ENCODE measurements at places on chromosomes 13 and 19.

DNA sequence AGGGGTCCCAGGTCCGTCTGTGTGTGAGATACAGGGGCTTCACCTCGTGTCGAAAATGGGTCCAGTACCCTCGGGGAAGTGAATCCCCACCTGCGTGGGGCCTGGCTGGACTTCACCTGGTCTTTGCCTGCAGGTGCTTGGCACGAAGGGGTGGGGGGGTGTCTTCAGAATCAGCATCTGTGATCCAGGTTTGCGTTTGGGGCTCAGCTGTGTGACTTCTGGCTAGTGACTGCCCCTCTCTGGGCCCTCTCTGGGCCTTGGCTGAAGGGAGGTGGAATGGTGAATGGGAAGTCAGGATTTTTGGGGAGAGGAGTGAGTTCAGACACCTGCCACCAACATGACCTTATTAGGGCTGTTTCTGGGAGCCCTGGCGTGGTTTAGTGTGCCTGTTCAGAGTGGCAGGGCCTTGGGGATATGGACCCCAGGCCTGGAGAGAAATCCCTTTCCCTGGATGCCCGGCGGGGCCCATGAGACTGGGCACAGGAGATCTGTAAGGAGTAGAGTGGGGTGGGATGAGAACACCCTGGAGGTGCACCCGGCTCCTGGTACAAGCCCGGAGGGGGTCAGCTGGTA lies 2.7 kb downstream of the CELF5 start:
- DNase-seq = no peak

DNA sequence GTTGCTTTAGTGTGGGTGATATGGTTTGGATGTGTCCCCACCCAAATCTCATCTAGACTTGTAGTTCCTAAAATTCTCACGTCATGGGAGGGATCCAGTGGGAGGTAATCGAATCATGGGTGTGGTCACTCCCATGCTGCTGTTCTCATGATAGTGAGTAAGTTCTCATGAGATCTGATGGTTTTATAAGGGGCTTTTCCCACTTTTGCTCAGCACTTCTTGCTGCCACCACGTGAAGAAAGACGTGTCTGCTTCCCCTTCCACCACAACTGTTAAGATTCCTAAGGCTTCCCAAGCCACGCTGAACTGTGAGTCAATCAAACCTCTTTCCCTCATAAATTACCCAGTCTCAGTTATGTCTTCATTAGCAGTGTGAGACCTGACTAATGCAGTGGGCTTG lies 26.0 kb downstream of the OR10H4 start:
- no peak for DNase-seq

DNA sequence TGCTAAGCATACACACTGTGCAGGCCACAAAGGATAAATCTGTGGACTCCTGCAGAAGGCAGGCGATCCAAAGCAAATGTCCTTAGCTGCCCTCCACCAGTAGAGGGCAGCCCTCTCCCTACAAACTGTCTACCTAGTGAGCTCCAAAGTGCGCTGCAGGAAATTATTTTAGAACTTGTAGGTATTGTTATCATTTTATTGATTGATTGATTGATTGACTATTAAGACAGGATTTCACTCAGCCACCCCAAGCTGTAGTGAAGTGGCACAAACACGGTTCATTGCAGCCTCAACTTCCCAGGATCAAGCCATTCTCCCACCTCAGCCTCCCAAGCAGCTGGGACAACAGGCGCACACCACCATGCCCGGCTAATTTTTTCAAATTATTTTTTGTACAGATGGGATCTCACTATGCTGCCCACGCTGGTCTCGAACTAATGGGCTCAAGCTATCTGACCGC lies 37.3 kb downstream of the RNF6 start:
- no peak for DNase-seq

- no peak for DNase-seq
Observed at GRCh38 chr13:110440946-110441731, 120.4 kb downstream of the RAB20 start.

DNA sequence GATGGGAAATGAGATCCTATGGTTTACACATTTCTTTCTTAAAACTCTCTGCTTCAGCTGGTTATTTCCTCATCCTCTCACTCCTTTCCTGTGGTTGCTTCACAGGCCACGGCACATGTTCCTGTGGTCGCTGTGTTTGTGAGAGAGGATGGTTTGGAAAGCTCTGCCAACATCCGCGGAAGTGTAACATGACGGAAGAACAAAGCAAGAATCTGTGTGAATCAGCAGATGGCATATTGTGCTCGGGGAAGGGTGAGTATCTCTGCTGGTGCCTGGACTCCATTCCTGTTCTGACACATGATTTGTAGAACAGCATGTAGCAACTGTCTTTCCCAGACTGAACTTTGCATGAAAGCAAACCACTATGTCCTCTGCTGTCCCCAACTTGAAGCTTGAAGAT lies 254.2 kb downstream of the ITGBL1 start:
- DNase-seq = no peak

DNA sequence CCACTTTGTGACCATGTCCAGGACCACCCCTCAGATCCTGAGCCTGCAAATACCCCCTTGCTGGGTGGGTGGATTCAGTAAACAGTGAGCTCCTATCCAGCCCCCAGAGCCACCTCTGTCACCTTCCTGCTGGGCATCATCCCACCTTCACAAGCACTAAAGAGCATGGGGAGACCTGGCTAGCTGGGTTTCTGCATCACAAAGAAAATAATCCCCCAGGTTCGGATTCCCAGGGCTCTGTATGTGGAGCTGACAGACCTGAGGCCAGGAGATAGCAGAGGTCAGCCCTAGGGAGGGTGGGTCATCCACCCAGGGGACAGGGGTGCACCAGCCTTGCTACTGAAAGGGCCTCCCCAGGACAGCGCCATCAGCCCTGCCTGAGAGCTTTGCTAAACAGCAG lies 7.7 kb upstream of the CEACAM7 start:
- no peak for DNase-seq

DNA sequence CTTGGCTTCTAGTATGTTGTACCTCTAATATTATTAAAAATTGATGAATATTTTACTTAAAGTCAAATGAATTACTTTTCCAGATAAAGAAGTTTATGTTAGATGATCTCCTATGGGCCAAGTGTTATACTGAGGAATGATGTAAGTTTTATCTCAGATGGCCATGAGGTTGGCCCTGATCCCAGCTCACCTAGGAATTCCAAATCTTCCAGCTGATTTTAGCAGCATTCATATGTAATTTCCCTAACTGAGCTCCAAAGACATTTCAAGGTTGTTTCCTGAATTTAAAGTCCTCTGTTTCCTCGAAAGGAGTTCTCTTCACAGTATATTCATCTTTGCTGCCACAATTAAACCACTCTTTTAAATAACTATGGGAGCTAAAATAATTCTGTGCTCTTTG lies 1670.4 kb upstream of the SPRY2 start:
- no peak for DNase-seq

- DNase-seq = no peak
Observed at GRCh38 chr19:35033067-35034004, 3.1 kb downstream of the SCN1B start.

DNA sequence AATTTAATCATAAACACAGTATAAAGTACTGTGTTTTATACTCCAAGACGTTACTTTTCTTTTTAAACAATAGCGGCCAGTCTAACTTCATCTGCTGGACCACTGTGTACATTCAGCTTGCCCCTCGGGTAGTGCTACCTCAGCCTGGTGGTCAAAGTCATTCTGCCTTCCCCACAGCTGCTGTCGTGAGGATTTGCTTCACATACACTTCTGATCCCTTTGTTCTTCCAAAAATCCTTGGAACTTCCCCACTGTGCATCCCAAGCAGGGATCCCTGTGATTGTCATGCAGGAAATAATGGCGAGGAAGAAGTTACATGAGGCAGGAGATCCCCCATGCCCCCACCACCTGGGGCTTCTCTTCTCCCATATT lies 234.9 kb upstream of the STARD13 start:
- no peak for DNase-seq

DNA sequence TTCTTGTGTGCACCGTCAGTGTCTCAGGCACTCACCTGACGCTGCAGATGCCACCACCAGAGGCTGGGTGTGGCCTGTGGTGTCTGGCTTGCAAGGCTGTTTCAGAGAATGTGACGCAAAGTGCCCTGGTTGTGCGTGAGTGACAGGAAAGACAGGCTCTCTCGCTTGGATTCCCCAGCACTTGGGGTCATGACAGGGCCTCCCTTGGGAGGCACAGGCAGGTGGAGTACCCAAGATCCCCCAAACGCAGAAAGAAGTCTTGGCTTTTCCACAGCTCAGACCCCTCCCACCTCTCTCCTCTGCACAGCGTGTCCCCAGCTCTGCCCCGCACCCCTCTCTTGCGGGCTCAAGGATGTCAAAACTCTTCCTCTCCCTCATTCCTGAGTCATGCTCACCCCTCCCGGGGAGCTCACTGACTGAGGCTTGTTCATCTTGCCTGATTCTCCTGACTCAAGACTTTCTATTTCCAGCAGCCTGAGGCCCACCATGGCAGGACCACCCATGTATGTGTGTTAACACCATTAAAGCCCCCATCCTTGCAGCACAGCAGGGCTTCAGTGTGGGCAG lies 21.0 kb downstream of the DHX34 start:
- no peak for DNase-seq
